Germinal center (tissue), 1 donor: ENCODE measurements at places on chromosomes 7 and 10.

DNA sequence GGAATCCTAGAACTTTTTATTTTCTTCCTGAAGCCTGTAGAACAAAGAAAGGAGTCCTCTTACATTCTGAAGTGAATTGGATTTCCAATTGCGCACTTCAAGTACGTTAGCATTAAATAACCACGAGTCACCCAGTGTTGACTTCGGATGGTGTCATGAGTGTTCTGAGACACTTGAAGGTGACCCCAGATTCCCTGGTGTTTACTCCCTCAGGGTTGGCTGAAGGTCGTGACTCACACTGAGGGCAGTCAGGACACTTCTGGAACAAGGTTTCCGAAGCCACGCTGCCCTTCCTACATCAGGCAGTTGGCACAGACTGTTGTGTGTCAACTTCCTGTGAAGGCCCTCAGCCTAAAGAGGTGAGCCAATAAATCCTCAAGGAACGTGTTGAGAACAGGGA, 186.6 kb upstream of the CELF2 start:
- no peak for DNase-seq

DNA sequence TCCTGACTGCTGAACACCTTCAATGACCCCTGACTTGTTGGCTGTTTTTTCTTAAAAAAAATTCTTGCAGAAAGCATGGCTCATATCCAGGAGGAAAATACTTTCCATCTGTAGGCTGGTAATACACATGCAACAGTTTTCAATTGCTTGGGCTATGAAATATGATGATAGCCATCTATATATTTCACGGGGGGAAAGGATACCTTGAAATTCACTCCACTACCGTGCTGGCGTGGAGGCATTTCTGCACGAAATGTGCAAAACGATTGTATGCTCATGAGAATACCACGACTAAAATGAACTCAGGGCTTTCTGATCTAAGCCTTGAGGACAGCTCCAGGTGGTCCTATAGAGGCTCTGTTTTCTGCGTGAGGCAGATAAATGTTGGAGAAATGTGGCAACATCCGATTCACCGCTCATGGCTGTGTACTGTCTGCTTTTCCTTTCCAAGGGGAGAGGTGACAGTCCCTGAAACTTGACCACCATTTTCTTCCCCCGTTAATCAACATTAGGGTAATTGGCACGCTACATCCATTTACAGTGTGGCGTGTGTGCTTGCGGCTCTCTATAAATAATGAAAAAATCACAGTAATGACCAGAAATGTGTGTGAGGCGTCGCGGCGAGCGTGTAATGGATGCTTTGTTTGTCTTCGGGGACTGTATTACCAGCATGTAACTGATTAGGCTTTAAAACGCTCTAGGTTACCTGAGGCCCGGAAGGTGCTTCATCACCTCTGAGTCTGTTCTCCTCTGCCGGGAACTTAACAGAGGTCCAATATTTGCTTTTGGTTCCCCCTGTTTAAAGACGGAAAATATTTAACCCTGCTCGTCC, 12.8 kb upstream of the CARD11 start:
- no peak for DNase-seq

DNA sequence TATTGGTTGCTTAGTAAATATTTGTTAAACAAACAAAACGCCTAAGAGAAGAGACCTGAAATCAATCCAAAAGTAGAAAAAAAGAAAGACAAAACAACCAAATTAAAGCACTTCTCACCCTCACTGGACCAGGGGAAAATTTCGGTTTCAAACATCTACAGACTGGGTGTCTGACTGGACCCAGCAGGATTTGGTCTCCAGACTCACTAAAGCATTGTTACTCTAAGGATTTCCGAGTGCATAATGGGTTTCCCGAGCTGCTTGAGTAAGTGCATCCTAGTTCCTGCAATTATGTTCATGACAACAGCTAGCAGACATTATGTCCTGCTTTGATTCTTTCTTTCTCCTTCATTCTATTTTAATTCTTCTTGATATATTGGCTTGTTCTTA, 51.8 kb upstream of the FAM3C start:
- DNase-seq, result no peak

DNA sequence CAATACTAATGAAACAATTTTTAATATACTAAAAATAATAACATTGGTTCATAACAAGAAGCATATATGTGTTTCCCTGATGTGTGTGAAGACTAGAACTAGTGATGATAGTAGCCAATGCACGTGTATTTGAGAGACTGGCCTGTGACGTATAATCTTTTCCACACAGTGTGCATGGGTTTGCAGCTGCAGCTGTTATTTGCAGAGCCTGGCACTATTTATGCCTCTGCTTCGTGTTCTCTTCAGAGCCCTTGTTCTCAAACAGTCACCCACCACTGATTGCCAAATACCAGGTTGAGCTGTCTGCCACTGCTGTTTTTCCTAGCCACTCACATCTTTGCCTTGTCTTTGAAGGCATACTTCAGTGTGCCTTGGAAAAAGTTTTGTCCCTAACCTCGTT, 531.7 kb downstream of the ETV1 start:
- DNase-seq, result no peak
